Stimulated activated CD4-positive, alpha-beta T cell treated with anti-CD3 and anti-CD28 coated beads, Interleukin-2, amount 100 ng/mL, for 24 hours (primary cell): ENCODE measurements at places on chromosomes 2 and 18.

- no peak for DNase-seq
These were observed 237.9 kb upstream of the MMADHC start for GRCh38 chr2:149825473-149825872.

DNA sequence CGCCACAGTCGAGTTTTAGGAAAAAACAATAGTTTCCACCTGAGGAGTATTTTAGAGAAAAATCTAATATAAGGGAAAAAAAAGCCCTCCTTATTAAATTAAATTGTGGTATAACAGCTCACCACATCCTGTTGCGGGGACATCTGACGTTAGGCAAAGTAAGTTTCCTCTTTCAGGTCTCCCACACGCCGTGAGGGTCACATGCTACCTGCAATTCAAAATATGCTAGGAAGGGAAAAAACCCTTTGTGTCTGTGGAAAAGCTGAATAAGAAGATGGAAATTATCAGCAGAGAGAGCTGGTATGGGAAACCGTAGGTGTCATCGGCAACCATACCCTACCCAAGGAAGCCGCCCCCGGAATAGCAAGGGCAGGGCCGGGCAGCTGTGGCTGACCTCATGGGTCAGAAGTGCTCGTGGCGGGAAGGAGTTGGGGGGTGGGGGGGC lies 128.0 kb downstream of the NFATC1 start:
- peak; percentile 77 for DNase-seq

GRCh38 chr2:106956416-106956815 lies 70.4 kb upstream of the ST6GAL2 start:
- no peak for DNase-seq

- DNase-seq, result no peak
These were observed 100.9 kb downstream of the CRIM1 start for GRCh38 chr2:36456227-36457175.

DNA sequence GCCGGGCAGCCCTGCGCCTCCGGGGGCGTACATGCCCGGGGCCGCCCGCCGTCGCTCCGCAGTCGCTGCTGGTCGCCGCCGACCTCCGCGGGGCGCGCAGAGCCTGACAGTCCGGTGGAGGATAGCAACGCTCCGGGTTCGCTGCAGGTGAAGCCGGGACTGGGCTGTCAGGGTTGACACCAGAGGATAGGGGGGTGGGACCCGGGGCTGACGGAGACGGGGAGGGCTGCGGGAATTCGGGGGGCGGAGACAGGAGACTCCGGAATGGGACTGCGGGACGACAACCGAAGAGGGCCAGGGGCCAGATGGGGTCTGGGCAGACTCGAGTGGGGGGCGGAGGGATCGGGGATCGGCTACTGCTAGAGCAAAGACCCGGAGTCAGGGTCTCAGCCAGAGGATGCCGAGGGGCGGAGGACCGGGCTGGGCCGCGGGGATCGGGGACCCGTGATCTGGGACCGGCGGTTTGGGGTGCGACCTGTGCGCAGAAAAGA lies 403 bp downstream of the TMEM127 start:
- peak; percentile 41 for DNase-seq

DNA sequence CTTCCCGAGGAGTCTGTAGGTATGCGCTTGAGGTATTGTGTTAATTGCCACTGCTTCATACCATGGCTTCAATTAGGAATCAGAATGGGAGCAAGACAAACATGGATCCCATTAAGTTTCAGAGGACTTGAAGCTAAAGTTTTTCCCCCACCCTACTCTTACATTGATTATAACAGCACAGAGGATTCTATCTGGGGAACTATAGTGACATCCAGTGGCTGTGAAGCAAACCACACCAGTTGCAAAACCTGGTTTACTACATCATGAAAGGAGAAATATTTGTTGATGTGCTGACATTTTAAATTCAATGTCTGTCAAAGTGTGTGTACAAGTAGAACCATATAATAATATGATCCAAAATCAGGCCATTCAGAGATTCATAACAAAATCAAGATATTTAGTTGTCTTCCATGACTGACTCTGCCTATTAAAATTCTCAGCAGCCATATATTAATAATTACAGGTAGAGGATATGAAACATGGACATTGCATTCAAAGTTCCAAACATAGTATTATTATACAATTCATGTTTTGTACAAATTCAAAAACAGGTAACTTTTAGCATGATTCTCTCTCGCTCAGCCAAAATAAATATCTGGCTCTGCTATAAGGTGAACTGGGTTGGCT lies 82.9 kb downstream of the GRB14 start:
- no peak for DNase-seq

GRCh38 chr2:96153991-96154431 lies 8.8 kb upstream of the DUSP2 start:
- no peak for DNase-seq

DNA sequence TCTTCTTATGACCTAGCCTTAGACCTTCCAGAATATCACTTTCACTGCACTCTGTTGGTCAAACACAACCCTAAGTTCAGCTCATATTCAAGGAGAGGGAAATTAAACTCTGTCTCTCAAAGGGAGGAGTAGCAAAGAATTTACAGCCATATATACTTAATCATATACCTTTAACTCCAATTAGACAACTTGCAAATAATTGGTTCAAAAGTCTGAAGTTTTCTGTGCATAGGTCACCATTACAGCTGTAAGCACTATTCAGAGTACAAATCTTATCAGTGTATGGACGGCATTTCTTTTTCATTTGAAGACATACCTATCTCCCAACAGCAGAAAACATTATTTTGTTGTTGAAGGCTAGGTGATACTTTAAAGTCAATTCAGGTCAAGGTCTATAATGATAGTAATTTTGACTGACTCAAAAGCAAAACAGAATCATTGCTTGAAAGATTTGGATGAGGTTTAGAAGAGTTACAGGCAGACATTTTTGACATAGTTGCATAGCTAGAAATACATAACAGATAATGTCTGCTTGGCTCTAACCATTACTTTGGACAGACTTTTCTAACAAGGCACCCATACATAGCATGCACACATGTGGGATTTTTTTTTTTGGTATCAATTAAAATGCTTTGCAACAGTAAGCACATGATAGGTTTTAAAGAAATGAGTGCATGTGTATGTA lies 131.5 kb downstream of the CPS1 start:
- no peak for DNase-seq

- no peak for DNase-seq
These were observed 245.8 kb downstream of the DPP10 start for GRCh38 chr2:114688241-114688640.

DNA sequence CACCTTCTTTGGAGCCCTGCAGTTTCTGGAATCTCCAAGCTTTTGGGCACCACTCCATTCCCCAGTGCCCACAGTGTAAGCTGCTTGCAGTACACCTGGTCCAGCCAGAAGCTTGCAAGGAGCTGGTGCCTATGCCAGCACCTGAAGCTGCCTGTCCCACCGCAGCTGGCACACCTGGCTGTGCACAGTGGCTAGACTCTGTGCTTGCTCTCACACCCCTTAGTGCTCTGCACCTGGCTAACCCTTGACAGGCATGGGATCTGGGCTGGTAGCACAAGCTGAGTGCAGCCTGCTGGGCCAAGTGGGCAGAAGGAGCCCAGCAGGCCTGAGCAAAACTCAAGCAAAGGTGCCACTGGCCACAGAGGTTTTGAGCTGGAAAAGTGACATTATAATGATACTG lies 183.8 kb upstream of the MC4R start:
- DNase-seq, result no peak

DNA sequence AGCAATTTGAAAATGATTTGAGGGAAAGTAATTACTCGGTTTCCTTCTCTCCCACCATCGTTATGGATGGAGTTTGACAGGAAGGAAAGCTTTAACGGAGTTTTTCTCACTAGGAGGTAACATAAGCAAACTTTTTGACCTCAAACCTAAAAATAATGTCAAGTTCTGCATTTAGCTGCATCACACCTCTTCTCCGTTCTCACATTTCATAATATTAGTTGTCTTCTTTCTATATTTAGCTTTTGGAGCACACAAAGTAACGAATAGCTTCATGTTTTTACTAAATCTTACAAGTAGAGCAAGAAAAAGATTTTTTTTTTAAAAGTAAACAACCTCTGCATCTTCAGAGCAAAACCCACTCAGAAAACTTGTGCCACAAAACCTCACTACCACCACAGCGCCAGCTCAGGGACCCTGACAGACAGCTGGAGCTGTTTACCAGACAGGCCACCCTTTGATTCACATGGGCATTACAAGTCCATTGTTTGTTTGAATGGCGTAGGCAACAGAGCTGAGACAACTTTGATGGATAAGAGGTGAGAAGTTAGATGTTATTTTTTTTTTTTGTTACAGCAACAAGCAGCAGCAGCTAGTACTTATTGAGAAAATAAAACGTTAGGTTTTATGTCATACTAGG lies 21.9 kb upstream of the ICOS start:
- DNase-seq, result no peak

DNA sequence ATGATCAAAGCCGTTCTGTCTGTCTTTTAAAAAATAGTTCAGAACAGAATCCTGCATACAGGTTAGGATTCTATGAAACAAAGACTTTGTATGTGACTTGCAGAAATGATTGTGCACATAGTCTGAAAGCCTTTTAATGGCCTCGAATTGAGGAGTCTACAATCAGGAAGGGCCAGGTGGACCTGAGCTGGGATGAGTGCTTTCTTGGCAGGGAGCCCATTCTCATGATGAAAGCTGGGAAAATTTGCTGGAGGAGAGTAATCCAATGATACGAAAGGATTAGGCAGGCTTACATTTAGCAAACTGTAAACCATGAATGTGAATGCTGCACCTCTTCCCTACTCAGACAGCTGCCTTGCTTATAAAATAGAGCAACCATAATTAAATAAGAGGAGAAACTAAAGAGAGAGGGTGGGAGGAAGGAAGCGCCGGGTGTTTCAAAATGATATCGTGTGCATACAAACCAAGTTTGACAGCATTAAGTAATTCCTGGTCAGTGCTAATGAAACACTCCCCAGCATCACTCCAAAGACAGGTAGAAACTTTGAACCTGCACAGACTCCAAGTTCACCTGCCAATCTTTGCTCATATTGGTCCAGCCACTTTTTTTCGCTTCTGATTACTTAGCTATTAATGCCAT lies 23.7 kb upstream of the CXCR4 start:
- no peak for DNase-seq

GRCh38 chr2:7014174-7014640 lies 97.0 kb downstream of the RNF144A start:
- DNase-seq, result peak; percentile 21

DNA sequence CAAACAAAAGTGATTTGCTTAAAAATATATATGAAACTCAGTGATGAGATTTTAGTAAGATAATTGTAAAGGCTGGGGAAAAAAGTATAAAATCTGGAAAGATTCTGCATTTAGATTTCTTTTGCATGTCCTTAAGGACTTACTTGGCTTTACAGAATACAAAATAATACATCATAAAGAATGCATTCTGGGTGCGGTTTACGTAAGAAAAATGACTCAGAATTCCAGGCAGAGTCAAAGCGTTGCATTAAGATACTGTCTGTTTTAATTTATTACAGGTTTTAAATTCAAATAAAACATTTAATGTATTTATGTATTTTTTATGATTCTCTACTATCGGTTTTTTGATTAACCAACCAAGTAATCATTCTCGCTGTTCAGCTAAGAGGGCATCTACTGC lies 178.0 kb downstream of the SH3BP4 start:
- no peak for DNase-seq

GRCh38 chr18:28175930-28176697 lies 816 bp downstream of the CDH2 start:
- DNase-seq, result no peak

DNA sequence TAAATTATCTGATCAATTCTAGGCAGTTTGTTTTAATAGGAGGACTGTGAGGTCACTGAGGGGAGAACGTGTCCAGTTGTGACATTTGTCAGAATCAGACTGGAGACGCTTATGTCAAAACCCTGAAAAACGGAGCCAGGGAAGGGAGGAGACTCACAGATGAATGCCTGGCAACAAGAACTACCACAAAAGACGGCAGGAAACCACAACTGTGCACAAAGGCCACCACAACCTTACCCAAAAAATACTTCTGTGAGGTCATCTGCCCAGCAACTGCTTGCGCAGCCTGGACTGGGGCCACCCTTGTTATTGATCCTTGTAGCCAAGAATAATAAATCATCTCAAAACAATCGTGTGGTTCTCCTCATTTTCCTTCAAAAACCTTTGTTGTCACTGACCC lies 173.0 kb upstream of the ALKAL2 start:
- peak; percentile 16 for DNase-seq

DNA sequence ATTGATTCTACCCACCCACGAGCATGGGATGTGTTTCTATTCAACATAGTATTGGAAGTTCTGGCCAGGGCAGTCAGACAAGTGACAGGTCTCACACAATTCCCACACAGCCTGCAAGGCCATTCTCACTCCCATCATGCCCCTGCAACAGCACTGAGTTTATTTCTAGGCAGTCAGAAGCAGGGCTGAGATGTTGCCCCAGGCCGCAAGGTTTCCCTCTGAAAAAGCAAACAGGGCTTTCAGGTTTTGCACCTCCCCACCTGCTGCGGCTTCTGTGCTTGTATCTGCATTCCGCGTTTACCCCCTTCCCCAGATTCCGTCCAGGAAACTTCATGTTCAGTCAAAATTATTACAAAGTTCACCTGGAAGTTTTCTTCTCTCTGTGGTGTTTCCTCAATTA lies 9.4 kb upstream of the TACR1 start:
- no peak for DNase-seq

DNA sequence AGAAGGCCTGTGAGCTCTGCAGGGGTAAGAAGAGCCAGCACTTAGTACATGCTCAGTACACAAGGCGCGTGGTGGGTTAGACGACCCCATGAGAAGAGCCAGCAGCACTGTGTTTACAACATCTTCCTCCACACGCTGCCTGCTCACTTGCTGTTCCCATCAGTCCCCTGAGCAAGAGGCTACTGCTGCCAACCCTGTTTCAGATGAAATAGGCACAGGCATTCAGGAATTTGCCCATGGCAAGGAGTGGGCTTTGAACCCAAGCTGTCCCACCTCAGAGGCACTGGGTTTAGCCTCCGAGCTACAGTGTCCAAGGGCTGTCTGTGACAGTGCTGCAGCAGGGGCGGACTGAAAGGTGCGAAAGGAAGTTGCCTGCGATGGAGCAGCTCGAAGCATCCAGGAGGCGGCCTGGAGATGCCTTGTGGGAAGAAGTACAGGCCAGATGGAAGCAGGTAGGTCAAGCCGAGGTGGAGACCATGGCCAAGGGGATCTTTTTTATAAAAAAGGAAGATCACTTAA lies 121.5 kb upstream of the PXDN start:
- DNase-seq, result no peak

GRCh38 chr2:5937851-5938565 lies 245.8 kb downstream of the SOX11 start:
- DNase-seq, result no peak

GRCh38 chr2:27940090-27940671 lies 49.7 kb downstream of the BABAM2 start:
- DNase-seq, result no peak

- peak; percentile 30 for DNase-seq
These were observed 52.8 kb upstream of the IL1RL1 start for GRCh38 chr2:102258386-102259074.

GRCh38 chr2:84912984-84913383 lies 7.5 kb downstream of the TMSB10 start:
- DNase-seq, result no peak

- DNase-seq, result no peak
These were observed 10.6 kb downstream of the LYPD6B start for GRCh38 chr2:149049142-149049541.

GRCh38 chr2:13584020-13584419 lies 867.3 kb downstream of the TRIB2 start:
- no peak for DNase-seq

- no peak for DNase-seq
These were observed 48.7 kb downstream of the SOWAHC start for GRCh38 chr2:109662889-109663288.
